H4 (cell line): ENCODE measurements at places on chromosomes 4 and X. TPM values are rescaled to one million over a fixed set of nuclear protein-coding genes. Genes with fewer than 3 reads are reported as not detected.

Gene ETDB
- total RNA-seq: not detected in 2 replicates

DNA sequence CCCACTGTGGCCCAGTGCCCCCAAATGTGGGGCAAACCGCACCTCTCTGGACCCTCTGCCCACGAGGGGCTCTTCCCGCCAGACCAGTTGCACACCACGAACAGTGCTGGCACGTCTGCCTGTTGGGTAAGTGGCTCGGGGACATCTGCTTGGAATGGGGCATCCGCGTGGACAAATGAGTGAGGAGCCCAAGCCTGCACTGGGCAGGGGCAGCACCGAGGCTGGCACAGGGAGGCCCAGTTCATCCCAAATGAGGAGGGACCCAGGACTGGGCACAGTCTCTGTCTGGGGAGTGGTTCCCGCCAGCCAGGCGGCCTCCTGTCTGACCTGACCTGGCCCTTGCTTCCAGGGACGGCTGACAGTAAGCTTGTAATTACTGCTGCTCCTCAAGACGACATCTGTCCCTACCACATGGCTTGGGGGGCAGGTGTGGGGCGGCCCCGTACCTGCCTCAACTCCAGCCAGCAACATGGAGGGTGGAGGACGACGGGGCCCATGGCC is 3.2 kb downstream of the SPON2 start:
- DNase-seq: no peak

DNA sequence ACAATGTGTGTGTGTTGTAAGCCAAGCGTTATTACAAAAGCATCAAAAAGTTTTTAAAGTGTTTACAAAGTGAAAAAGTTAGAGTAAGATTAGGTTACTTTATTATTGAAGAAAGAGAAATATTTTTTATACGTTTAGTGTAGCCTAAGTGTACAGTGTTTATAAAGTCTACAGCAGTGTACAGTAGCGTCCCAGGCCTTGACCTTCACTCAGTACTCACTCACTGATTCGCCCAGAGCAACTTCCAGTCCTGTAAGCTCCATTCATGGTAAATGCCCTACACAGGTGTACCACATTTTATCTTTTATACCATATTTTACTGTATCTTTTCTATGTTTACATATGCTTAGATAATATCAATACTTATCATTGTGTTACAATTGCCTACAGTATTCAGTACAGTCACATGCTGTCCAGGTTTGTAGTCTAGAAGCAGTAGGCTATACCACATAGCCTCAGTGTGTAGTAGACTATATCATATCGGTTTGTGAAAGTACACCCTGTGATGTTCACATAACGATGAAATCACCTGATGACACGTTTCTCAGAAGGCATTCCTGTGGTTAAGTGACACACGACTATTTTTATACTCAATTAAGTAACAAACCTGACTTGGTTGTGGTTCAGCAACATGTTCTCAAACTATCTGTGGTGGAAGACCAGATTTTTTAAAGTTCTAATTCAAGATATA is 152.0 kb upstream of the EDNRA start:
- DNase-seq: no peak

- no peak for DNase-seq
Measured at GRCh38 chr4:183129675-183130074, 30.6 kb downstream of the WWC2 start.

Gene CITED1
- 0.33 and 1.1 TPM in 2 replicates for total RNA-seq

DNA sequence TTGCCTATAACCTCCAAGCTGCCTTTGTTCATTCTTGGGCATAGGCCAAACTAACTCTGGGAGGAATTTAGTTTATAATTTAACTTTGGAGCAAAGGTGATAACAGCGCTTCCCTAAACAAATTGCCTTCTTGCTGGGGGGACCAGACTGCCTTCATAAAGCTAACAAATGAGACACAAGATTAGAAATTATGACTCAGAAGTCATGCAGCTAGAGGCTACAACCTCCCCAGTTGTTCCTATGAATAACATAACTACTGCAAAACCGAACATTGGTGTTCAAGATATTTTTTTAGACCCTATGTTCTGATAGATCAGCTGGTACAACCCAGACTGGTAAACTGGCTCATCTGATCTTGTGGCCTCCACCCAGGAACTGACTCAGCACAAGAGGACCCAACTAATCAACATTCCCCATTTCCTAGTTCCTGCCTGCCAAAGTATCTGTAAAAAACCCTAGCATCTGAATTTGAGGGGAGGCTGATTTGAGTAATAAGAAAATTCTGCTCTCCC is 22.0 kb upstream of the TMPRSS11B start:
- peak; percentile 23 for DNase-seq

Gene HTR2C
- total RNA-seq: not detected in 2 replicates

DNA sequence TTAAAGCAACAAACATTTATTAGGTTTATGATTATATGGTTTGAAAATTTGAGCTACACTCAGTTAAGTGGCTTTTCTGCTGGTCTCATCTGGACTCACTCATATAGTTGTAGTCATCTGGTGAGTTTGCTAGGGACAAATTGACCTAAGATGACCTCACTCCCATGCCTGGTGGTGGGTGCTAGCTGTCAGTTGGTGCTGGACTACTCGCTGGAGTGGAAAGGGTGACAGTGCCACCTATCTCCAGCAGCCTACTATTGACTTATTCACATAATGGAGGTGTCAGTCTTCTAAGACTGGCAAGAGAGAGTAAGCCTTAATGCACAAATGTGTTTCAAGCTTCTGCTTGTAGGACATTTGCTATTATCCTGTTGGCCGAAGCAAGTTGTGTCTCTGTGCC is 88.2 kb downstream of the TASL start:
- peak; percentile 30 for DNase-seq

Gene FAT1
- total RNA-seq: 71.1 and 71.6 TPM in 2 replicates

Gene HAUS7
- 48.6 and 52.4 TPM in 2 replicates for total RNA-seq

GRCh38 chr4:186826846-186827533 is 103.3 kb upstream of the FAT1 start:
- DNase-seq: no peak

DNA sequence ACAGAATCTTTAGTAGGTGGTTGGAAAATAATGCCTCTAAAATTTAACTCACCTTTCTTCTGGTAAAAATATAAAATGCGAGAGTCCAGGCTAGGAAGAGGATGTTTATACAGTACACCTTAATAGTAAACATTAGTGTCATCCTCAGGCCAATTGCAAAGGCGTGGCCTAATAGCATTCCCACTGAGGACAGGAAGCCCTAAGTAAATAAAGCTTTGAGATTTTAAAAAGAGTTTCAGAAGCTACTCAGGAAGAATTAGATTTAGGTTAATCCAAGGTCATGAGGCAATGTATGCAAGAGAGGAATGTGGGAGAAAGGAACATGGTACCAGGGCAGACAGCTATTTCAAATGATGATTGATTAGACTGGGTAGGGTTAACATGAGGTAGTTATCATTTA is 49.5 kb downstream of the RPGR start:
- DNase-seq: no peak

GRCh38 chr4:21885241-21885640 is 63.3 kb downstream of the KCNIP4 start:
- DNase-seq: no peak

DNA sequence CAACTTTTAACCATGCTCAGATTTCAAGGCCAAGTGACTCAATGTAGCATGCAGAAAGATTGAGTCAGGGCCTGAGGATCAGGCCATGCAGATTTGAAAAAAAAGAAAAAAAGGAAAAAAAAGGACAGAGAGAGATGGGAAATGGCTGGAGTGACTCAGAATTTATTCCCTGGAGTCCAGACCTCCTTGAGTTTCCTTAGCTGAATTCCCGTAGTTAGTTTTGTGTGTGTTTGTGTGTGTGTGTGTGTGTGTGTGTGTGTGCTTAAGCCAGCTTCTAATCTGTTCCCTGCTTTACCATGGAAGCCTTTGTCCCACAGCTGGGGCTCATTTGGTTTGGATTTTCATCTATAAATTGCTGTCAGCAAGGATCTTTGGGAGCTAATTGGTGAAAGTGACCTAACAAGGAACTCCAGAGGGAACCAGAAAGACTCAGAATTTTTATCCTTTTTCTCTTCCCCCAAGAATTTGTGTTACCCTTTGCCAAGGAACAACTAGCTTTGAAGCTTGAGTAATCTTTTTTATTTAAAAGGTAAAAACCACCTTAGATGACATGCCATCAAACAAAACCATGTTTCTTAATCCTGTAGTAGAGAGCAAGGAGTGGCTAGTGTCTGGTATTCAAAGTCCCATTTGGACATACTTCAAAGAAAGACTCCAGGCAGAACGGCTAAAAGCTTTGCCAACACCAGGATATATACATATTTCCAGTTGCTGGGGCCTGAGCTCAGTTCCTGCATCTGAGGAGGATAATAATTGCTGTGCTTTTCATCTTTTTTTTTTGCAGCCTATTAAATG is 109.0 kb upstream of the DDIT4L start:
- DNase-seq: peak; percentile 72

GRCh38 chr4:2482192-2482591 is 13.3 kb downstream of the RNF4 start:
- DNase-seq: no peak

GRCh38 chrX:152897222-152898131 is at the start of gene ZNF185:
Gene ZNF185, plus strand, starts transcription at chrX:152898067. Its CDS starts 16,423 bp downstream, at chrX:152914490.
- no peak for DNase-seq

Gene TCEAL6
- not detected in 2 replicates for total RNA-seq

Gene HELT
- total RNA-seq: not detected in 2 replicates

DNA sequence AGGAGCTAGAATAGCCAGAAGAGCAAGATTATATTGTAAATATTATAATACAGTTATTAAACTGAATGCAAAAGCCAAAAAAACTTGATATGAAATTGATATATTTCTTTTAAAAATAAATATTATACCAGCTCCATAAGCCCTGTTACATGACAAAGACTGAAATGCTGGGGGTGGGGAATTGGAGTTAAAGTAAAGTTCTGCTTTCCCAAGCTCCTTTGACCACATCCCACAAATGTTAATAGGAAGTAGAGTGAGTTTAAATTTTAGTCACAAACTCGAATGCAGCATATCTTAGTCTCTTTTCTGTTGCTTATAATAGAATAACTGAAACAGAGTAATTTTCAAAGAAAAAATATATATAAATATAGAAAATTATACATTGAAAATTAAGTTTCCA is 46.9 kb upstream of the NFKB1 start:
- no peak for DNase-seq

- DNase-seq: no peak
Measured at GRCh38 chr4:25310803-25311166, 1.8 kb upstream of the ZCCHC4 start.

DNA sequence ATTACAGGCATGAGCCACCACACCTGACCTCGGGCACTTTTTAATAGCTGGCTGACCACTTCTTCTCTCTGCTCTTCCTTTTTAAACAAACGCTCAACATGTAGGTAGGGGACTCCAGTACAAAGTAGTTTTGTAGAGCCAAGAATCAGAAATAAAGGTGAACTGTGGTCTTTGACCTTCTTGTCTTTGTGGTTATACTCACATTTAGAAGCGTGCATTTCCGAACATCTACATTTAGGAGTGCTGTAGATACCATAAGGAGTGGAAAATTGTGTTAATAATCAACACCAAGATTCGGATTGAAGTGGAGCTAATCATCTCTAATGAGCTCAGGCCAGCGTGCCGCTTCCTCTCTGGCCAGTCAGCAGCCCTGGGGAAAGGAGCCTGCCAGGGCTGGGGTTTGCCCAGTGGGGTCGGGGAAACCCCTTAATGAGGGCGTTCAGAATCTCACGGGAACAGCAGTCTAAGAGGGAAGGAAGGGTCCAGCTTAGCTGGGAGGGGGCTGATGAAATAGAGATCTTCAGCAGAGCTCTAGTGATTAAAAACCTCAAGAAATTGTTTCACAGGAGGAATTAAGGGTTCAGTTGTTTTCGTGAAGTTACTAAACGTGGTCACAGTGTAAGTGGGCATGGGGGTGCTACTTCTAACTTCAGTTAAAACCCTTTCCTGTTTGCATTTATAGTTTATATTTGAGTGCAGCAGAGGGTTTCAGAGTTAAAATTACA is 81.2 kb downstream of the GAB1 start:
- DNase-seq: no peak

Gene BGN
- total RNA-seq: not detected in 2 replicates
